ENCODE measurements at places on chromosomes 1 and 21.

GRCh38 chr1:20376880-20377494, 86.3 kb downstream of the VWA5B1 start:
- peak; percentile 14 for DNase-seq

- DNase-seq, result no peak
These were observed 708.1 kb downstream of the PTPRU start for GRCh38 chr1:29944253-29944905.

- no peak for DNase-seq
These were observed 53.9 kb downstream of the COQ8A start for GRCh38 chr1:226993814-226994585.

DNA sequence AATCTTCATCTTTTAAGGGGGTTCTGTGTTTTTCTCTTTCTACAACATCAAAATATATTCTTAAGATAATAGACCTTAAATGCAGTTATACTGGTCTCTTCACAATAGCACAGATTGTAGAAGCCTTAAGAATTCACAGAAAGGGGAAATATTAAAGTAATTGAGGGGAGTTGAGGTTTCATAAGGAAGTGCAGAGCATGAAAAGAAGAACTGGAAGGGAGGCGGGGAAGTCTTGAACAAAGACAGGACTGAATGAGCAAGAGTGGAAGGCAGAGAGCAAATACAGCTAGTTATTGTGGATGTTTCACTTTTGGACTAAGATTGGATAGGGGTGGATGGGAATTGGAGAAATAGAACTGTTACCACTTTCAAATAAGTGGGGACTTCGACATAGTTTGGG, 67.7 kb downstream of the PTGER3 start:
- no peak for DNase-seq

DNA sequence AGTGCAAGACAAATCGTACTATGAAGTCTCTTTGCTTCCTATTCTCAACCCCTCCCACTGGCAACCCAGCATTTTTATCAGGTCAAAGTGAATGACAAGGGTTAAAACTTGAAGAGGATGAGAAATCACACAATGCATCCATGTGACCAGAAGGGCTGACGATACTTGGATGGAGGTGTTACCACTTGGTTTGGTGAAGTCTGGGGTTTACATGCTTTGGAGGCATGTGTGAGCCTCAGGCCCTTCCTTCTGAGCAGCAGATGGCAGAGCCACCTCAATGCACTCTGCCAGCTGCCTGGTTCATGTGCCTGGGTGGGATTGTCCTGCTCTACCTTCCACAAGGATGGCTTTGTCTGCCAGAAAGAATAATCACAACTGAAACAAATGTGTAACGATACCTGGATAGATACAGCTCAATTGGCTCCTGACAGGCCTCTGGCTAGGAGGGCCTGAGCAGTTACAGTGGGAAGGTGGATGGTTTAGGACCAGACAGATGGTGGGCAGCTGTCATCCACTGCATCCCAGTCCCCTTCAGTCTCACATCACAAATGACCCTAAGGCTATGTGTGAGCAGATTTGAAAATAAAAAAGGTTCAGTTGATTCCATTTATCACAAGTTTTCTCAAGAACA, 51.5 kb upstream of the CNIH3 start:
- DNase-seq, result no peak

- no peak for DNase-seq
These were observed 99.4 kb upstream of the EDN2 start for GRCh38 chr1:41583658-41584547.

DNA sequence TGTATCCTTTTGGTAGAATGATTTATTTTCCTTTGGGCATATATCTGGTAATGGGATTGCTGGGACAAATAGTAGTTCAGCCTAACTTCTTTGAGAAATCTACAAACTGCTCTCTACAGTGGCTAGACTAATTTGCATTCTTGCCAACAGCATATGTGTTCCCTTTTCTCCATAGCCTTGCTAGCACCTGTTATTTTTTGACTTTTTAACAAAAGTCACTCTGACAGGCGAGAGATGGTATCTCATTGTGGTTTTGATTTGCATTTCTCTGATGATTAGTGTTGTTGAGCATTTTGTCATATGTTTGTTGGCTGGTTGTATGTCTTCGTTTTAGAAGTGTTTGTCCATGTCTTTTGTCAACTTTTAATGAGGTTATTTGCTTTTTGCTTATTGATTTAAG, 99.8 kb downstream of the UCK2 start:
- no peak for DNase-seq

DNA sequence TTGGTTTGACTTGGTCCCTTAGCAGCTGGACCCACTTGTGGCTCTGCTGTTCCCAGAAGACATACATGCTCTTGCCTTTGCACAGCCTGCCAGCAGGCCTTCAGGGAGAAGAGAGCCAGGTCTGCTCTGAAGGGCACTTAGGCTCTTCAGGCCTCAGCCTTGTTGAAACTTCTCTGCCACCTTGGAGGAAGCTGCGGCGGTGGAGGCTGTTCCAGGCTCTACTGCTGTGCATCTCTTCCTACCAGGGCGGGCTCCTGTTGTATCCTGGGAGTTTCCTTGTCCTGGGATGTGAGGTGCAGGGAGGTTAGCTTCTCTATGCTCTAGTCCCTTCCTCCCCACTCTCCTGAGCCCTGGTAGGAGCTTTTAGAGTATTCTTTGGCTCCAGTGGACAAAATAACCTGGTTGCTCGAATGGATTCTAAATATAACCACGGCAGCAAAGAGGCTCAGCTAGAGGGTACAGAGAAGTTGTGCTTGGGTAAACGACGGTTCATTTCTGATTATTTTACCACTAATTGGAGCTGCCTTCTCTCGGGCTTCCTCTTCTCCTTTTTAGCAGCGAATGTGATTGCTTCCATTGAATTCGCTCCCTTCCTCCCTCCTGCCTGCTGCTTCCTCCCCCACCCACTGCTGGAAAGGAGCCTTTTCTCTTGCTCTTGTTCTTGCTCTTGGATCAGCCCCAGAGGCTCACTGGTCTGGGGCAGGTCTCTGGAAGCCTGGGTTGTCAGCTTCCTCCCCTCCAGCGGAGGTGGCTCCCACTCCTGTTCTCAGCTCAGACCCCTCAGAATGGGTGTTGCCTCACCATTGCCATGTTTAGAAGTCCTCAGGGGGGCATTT, 126.6 kb upstream of the CACNA1E start:
- DNase-seq, result no peak

GRCh38 chr1:100565533-100565932, 27.6 kb downstream of the GPR88 start:
- no peak for DNase-seq

All from stimulated activated CD8-positive, alpha-beta memory T cell treated with anti-CD3 and anti-CD28 coated beads, Interleukin-7, amount 100 ng/mL, for 1 hour (primary cell).